ENCODE measurements at places on chromosomes 5 and 9. TPM values are rescaled to one million over a fixed set of nuclear protein-coding genes. Genes with fewer than 3 reads are reported as not detected.

- H3K27ac ChIP-seq = no peak overlapping the region
- H3K4me3 ChIP-seq = no peak overlapping the region
- H3K27me3 ChIP-seq = no peaks in the 10 kb centered on the region
- H3K4me1 ChIP-seq = no peaks in the 10 kb centered on the region
Measured at GRCh38 chr5:44935262-44935661, 126.5 kb downstream of the MRPS30 start.

- peak; percentile 64 for DNase-seq
- peak overlapping the region; percentile 83 for H3K4me3 ChIP-seq
- H3K4me1 ChIP-seq = no peaks in the 10 kb centered on the region
- H3K27ac ChIP-seq = peak overlapping the region; percentile 79
Measured at GRCh38 chr9:109012009-109012875, 1.1 kb downstream of the CTNNAL1 start.

GRCh38 chr5:93360436-93361088 is 220.5 kb downstream of the NR2F1-AS1 start:
- H3K27me3 ChIP-seq = no peaks in the 10 kb centered on the region
- H3K4me1 ChIP-seq = no peaks in the 10 kb centered on the region
- H3K36me3 ChIP-seq = no peaks in the 10 kb centered on the region
- no peak overlapping the region for H3K27ac ChIP-seq

Gene EPB41L4A
- 28.9 TPM for total RNA-seq

DNA sequence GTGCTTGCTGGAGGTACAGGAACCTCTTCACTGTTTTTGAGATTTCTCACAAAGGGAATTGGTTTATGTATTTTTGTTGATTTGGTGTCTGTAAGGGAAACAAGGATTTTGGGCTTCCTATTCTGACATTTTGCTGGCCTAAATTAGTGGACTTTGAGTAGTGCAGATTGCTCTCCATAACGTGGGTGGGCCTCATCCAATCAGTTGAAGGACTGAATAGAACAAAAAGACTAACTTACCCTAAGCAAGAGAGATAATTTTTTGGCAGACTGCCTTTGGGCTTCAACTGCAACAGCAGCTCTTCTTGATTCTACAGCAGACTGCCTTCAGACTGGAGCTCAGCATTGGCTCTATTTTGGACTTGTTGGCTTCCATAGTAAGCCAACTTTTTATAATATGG is 93.2 kb downstream of the MSX2 start:
- no peak for DNase-seq
- no peaks in the 10 kb centered on the region for H3K36me3 ChIP-seq
- H3K4me1 ChIP-seq = no peaks in the 10 kb centered on the region
- H3K27ac ChIP-seq = no peak overlapping the region

DNA sequence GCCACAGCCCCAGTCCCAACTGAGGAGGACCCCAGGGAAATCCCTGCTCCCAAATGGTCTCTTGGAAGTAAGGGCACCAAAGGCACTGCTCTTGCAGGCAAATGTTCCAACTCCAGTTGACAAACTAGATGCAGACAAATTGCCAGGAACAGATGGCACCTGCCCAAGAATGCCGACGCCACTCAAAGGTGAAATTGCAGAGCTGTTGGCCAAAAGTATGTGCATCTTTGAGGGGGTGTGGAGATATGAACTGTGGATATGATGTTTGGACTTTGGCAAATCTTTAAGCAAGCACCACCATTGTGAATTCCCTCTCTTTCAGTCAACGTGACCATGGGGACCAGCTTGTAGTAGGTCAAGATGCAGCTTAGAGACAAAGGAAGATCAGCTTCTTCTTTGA is 12.0 kb upstream of the CPLX2 start:
- H3K4me1 ChIP-seq = no peaks in the 10 kb centered on the region
- DNase-seq = no peak
- no peaks in the 10 kb centered on the region for H3K27me3 ChIP-seq
- no peaks in the 10 kb centered on the region for H3K36me3 ChIP-seq

GRCh38 chr5:143886651-143887638 is 75.0 kb downstream of the HMHB1 start:
- H3K36me3 ChIP-seq = no peaks in the 10 kb centered on the region
- H3K27me3 ChIP-seq = no peaks in the 10 kb centered on the region
- no peak overlapping the region for H3K4me3 ChIP-seq

- no peak overlapping the region for H3K27ac ChIP-seq
- H3K27me3 ChIP-seq = no peaks in the 10 kb centered on the region
- no peak for DNase-seq
- H3K4me3 ChIP-seq = no peak overlapping the region
Measured at GRCh38 chr9:71105192-71105591, 16.2 kb downstream of the TRPM3 start.

DNA sequence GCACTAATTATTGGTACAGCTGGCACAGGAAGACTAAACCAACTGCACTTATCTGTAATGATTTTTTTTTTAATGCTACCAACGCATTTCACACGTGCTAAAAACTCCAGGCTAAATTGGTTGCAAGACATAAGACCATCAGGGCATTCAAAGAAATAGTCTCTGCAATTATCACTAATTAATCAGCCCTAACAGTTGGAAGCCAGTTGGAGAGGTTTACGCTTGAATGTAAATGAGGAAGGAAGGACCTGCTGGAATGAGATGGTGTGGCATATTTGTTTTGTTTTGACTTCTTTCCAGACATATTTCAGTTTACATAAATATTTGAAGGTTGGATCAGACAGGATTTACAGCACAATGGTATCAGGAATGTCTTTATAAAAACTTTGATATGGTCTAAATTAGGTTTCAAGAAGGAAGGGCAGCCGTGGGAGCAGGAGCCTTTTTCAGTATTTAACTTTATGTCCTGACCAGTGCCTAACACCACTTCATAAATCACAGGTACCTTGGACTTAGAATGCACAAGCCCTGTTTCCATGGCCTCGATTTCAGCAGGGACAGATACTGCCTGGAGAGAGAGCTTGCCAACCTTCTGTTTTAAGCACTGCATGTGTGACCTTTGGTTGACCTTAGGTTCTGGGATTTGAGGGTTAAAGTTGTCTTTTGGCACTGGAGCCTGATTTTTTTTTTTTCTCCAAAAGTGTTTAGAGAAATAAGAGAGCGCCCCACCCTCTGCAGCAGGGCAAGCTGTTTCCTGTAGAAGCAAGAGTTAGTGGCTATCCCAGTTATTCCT is 199.8 kb upstream of the MAP3K1 start:
- no peaks in the 10 kb centered on the region for H3K4me1 ChIP-seq
- H3K27ac ChIP-seq = no peak overlapping the region
- H3K27me3 ChIP-seq = no peaks in the 10 kb centered on the region
- no peak for DNase-seq
- H3K36me3 ChIP-seq = no peaks in the 10 kb centered on the region

GRCh38 chr5:171785517-171785916 is at the start of gene SMIM23:
Gene SMIM23 (plus strand): TSS chr5:171785817. CDS start chr5:171785872, 55 bp downstream.
- DNase-seq = no peak
- no peaks in the 10 kb centered on the region for H3K4me1 ChIP-seq
- H3K4me3 ChIP-seq = no peak within 1 kb of the TSS
- H3K27me3 ChIP-seq = no peaks in the 10 kb centered on the region
- H3K27ac ChIP-seq = no peak within 1 kb of the TSS

Data from Peyer's patch (tissue), 4 donors.